Activated CD8-positive, alpha-beta memory T cell treated with anti-CD3 and anti-CD28 coated beads for 1 hour (primary cell): ENCODE measurements at places on chromosomes 13 and 19.

DNA sequence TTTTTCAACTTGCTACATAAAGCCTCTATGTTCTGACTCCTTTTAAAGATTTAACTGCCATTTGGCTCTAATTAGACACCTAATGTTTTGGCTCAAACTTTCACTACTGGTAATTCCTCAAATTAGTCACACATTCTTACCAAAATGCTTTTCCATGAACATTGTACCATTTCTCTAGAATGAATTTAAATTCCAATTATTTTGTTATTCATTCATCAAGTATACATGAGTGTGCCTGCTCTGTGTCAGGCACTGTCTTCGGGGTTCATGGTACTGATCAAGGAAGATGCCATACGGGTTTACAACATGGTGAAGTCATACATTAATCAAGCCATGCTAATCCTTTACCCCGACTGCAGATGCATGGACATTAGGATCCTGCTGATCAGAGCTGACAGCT lies 69.1 kb upstream of the POSTN start:
- DNase-seq, result no peak

- no peak for DNase-seq
These were observed 799.8 kb upstream of the SLC10A2 start for GRCh38 chr13:103866048-103866447.

DNA sequence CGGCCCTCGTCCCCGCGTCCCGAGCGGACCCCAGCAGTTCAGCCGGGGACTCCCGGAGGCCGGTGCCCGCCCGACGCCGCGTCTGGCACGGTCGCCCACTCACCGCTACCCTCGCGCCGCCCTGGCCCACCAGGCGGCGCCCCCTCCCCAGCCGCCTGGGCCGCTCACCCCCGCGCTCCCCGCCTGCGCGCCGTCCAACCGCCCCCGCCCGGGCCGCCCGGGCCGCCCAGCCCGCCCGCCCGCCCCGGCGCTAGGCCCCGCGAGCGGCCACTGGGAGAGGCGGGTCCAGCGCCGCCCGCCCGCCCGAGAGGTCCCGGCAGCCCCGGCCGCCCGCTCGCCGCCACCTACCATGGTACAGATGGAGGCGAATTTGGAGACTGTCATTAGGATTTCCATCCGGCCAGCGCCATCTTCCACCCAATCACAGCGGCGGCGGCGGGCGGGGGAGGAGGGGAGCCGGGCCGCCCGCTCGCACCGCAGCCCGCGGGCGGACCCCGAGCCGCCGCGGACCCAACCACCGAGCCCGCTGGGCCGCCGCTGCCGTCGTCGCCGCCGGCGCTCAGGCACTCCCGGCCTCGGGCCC lies at the start of gene USP12:
Gene USP12, minus strand, starts transcription at position 568 of the 583 bp plus-strand sequence. Its CDS starts 172 bp downstream, at position 396.
- DNase-seq, result no peak

DNA sequence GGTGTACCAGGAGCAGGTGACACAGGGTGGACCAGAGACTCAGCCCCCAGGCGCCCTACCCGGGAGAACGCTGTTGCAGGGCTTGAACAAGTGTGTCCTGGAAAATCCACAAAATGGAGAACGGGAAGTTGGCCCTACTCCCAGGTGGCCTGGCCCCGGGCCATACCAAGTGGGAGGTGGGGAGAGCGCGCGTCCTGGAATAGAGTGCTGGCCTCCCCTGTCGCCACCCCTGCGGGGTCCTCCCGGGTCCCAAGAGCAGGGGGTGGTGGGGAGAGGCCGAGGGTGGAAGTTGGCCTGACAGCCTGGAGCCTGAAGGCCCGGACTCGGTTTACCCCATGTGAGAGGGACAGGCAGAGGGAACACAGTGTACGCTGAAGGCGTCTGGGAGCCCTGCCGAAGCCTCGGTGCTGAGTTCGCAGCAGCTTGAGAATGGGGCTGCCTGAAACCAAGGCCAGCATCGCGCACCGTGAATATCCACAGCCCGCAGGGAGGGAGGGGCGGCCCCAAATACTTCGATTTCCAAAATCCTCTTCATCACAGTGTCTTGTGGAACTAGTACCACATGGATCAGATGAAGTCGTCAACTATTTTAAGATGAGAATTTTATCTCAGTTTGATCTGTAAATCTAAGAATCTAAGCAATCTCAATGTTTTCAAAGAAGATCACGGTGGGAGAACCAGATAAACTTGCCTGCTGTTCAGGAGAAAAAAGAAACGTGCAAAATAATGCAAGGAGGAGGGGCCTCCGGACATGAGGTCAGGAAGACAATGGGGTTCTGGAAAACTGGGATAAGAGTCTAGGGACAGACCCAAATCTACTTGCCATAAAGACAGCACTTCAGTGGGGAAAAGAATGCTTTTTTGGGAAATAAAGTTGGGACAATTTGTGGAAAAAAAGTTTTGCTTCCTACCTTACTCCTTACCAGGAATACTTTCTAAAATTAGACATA lies 10.4 kb upstream of the KLF16 start:
- DNase-seq, result no peak

DNA sequence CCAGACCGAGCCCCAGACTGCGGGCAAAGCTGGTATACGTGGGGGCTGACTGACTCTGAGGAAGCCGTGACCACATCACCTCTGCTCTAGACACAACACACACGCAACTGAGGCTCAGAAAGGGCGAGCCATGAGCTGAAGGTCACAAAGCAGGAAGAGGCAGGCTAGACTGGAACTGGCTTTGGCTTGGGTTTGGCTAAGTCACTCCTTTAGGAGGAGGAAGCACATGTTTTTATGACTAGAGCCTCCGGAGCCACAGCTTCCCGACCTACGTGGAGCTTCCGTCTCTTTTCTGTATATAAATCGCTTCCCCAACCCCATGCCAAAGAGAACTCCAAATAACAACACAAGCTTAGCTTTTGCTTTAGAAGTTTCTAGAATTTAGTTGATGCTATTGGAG lies 48.0 kb downstream of the RFX2 start:
- no peak for DNase-seq

GRCh38 chr13:112150352-112150751 lies 83.4 kb downstream of the SOX1 start:
- DNase-seq, result no peak

DNA sequence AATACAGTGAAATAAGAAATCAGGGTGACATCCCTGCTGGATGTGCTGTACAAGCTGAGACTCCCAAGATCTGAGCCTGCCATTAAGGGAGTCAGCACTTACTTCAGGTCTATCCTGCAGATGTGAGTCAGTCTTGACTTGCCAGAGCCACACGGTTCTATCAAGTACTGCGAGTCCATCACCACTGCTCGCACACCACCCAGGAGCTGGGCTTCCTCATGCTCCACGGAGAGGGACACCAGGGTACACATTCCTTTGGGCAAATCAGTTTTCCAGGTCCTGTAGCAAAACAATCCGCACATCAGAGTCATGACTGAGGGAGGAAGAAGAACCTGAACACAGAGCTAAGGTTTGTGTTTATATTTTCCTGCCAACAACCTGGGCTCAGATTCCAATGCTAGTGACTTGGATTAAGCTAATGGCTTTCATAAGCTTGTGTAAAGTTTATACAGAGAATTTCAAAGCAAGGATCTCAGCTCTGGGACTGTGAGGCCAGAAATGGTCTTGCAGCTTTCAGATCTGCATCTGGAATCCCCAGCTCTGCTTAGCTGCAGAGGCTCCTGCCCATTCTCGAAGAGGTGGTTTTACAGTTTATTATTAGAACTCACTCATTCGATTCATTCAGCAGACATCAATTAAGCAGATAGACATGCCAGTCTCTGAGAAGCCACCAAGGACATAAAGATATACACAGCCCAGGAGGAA lies 90.6 kb downstream of the KL start:
- DNase-seq, result no peak

DNA sequence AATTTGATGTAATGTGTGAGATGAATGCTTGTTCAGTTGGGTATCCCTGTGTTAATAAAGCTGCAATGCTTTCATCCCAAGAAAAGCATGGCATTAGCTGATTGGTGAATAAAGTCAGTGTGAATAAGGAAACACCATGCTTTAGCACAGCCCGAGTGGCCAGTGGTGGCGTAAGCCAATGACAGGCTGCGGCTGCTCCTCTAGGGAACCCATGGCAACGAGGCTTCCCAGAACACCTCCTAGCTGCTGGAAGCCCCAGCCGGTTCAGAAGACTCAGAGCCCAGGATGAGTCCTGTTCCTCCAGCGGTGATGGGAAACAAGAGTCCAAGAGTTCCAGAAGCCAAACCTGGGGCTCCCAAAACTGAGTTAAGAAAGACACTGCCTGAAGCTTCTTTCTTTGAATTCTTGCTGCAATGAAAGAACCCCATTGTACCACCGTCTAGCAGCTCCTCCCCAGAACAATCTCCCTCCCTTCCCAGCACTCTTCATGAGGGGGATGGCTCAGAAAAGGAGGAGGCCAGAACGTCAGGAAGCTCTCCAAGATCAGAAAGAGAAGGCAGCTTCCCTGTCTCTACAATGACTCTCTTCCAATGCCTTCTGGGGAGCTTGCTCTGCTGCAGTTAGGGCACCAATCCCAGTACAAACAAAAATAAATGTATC lies 58.2 kb downstream of the TSHZ3 start:
- no peak for DNase-seq

GRCh38 chr13:114035186-114035582 lies 61.3 kb upstream of the C13orf46 start:
- DNase-seq, result no peak

- no peak for DNase-seq
These were observed 13.6 kb downstream of the ZNF490 start for GRCh38 chr19:12596927-12597548.

DNA sequence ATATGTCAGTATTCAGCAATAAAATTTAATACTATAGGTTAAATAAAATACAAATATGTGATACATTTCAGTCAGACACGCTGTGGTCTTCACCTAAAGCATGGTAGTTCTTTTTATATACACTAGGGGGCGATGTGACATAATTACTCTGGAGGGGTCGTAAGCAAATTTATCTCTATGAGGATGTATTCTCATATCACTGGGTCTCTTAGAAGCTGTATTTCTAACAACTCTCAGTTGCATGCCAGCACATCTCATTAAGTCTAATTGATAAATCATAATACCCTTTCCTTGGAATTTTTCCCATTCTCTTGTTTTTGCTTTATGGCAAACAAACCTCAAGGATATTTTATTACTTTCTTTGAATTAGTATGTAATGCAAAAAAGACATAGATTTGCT lies 3.9 kb upstream of the PCDH17 start:
- DNase-seq, result no peak

GRCh38 chr13:93963266-93964145 lies 516.0 kb downstream of the DCT start:
- no peak for DNase-seq

DNA sequence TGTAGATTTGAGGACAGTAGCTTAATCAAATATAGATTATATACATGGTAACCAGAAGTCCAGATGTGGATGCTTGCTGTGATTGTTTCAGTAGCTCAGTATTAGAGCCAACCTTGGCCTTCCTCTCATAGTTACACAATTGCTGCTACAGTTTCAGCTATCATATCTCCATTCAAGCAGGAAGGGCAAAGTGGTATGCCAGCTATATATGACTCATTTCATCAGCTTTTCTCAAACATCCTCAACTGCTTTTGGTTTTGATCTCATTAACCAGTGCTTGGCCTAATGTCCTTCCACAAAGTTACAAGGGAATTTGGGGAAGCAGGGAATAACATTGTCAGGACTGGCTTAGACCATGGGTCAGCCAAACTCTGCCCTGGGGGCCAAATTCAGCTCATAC lies 73.0 kb upstream of the MAB21L1 start:
- DNase-seq, result no peak

DNA sequence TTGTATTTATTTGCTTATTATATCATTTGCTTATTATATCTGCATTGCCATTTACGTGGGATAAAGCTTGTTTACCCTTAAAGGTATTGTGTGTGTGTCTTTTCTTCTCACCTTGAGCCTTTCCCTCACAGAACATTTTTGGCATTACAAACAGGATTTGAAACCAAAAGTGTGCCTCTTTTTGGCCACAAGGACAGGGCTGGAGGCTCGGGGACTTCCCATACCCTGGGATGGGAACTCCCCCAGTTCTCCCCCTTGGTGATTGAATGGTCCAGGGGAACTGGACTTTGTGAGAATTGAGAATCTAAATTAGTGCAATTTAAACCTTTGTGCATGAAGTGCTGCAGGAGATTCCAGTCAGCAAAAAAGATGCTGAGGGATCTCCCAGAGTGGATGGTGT lies 2.4 kb upstream of the ZNF506 start:
- no peak for DNase-seq

GRCh38 chr19:29596885-29597525 lies 9.1 kb upstream of the POP4 start:
- no peak for DNase-seq

DNA sequence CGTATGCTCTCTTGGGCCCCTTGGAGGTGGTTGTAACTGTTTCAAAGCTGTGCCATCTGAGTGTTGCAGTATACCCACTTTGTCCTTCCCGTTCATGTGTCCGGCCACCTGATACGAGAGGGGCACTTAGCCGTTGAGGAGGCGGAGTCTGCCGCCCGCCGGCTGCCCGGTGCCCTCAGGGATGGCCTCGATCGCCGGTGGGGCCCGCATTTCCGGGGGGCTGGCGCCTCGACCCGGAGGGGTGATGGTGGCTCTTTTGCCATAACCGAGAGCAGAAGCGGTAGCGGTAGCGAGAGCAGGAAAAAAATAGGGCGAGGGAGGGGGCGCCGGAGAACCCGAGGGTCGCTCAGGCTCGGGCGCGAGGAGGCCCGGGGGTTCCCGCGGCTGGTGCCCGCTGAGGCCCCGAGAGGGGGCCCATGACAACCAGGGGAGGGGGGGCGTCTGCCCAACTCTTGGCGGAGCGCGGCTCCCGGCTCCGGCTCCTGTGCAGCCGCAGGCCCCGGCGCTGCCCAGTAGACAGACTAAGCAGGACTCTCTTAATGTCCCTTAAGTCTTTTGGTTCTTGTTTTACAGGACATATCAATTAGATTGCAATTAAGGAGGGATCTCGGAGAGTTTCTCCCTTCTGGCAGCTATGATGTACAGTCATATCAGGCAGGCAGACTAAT lies 342.7 kb upstream of the SGCG start:
- DNase-seq, result no peak

DNA sequence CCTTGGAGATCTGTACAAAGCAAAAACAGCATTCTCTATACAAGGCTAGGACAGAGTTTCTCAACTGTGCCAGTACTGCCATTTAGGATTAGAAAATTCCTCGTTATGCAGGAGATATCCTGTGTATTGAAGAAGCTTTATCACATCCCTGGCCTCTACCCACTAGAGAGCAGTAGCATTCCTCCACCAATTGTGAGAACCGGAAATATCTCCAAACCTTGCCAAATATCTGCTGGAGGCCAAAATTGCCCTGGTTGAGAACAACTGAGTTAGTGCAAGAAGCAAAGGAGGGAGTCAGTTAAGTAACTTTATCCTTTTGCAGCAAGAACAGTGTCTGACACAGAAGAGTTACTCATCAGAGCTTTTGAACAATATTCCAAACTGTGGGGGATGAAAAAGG lies 16.2 kb upstream of the FREM2 start:
- DNase-seq, result no peak
